Activated CD4-positive, CD25-positive, alpha-beta regulatory T cell (primary cell): ENCODE measurements at places on chromosomes 11 and 22.

- DNase-seq, result no peak
Measured at GRCh38 chr22:35411102-35411501, 11.2 kb downstream of the MCM5 start.

DNA sequence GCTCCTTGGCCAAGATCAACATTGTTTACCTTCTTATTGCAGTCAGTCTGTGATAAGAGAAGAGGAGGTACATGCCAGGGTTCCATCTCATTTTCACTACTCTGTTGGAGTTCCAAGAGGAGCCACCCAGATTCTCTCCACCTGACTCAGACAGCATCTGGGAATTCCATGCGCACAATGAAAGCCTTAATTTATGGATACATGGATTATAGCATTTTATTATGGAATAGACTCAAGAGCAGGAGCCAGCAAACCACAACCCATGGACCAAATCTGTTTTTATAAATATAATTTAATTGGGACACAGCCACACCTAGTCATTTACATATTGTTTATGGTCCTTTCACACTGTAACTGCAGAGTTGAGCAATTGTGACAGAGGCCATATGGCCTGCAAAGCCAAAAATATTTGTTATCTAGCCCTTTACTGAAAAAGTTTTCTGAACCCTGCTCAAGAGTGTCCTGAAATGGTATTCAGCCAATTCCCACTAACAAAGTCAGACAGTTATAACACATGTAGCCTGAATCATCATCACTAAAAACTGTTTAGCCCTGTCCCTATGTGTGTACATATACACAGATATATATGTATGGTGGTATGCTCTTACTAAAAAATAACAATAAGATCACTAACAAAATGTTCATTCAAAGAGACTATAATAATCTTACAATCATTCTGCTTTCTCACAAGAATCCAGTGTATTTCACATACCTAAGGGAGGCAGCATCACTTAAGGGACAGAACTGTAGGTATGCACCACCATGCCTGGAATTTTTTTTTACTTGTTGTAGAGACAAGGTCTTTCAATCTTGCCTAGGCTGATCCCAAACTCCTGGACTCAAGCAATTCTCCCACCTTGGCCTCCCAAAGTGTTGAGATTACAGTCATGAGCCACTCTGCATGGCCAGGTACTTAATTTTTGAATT lies 104.5 kb upstream of the TEAD1 start:
- DNase-seq, result no peak

GRCh38 chr11:56852131-56852530 lies 103.6 kb upstream of the OR9G4 start:
- DNase-seq, result no peak

DNA sequence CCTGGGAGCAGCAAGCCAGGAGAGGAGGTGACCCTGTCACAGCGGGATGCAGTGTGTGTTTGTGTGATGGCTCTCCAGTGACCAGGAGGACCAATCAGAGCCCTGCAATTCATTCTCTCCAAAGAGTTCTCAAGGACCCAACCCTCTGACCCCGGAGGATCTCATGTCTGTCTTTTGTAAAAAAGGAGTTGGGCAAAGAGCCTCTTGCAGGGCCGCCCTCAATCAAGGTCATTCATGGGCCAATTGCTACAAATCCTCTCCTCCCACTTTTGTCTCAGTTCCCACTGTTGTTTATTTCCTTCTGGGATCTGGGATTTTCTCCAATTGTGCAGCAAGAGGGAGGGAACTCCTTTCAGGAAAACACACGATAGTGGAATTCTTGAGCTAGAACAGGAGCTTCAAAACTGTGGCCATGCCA lies 4.0 kb downstream of the TECTA start:
- no peak for DNase-seq

DNA sequence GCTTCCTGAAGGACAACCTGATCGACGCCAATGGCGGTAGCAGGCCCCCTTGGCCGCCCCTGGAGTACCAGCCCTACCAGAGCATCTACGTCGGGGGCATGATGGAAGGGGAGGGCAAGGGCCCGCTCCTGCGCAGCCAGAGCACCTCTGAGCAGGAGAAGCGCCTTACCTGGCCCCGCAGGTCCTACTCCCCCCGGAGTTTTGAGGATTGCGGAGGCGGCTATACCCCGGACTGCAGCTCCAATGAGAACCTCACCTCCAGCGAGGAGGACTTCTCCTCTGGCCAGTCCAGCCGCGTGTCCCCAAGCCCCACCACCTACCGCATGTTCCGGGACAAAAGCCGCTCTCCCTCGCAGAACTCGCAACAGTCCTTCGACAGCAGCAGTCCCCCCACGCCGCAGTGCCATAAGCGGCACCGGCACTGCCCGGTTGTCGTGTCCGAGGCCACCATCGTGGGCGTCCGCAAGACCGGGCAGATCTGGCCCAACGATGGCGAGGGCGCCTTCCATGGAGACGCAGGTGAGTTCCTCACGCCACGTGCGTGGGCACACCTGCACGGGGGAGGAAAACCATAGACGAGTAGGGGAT lies 1.5 kb downstream of the BCR start:
- DNase-seq, result no peak

- DNase-seq, result no peak
Measured at GRCh38 chr11:90908074-90908473, 685.2 kb upstream of the CHORDC1 start.

DNA sequence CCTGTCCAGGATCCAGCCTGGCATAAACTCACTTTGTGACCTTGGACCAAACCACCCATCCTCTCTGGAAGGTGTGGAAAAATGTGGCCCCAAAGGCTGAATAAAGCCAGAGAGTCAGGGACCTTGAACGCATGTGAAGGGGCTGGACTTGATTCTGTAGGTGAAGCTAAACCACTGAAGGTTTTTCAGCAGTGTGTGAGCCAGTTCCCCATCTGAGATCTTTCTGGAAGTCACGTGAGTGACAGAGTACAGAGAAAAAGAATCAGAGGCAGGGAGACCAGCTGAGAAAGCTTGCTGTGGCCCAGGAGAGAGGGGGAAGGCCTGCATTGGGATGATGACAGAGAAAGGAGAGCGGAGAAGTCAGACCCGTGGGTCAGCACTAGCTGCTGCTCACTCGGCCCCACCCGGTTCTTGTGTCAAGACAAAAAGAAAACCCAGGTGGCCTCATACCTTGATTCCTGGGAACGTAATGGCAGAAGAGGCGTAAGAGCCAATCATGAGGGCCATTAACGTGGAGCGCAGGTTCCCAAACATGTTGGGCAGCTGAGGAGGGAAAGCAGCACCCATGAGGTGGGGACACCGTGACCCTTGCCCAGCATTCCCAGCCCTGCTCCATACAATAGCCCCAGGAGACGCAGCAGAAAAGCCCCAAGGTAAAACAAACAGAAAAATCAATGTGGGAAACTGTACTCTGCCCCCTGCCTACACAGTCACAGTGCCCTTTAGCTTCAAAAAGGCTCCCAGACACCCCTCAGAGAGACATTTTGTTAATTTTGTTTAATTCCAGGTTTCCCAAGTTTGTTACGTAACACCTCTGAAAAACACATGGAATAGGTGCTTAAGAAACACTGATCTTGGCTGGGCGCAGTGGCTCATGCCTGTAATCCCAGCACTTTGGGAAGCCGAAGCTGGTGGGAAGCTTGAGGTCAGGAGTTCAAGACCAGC lies 17.9 kb downstream of the SLC43A1 start:
- no peak for DNase-seq

- DNase-seq, result no peak
Measured at GRCh38 chr11:117501237-117501898, 173.7 kb downstream of the CEP164 start.

DNA sequence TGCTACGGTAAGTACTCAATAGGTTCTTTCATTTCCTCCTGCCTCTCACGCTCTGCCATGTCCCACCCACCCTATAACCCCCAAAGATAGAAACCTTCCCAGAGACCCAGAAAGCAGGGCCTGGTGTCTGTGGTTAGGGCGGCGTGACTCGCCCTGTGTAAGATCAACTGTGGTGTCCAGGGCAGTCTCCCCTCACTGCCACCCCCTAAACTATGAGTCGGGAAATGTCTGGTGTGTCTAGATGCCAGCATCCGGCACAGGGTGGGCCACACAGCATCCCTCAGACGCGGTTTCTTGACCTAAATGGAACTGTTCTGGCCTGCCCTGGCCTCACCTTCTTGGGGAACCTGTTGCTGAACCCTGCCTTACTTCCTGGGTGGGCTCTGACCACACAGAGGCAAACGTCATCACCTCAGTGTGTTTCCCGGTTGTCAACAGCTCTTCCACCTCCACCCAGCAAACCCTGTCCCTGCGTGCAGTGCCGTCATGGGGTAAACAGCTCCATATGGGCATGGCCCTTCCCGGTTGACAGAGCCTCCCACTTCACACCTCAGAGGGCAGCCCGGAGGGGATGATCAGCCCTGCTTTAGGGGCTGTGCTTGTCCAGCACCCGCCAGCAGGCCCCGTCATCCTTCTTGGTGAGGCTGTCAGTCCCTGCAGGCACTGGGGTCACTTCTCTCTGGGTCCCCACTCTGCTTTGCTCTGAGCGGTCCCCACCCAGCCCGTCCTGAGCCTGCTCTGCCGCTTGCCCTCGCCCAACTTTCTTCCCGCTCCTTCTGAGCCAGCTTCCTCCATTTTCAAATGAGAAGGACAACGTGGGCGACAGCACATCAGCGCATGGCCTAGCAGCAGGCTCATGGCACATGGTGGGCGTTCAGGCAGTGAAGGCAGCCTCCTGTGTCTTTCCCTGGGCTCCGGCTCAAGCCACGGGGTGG lies 6.0 kb downstream of the WNT11 start:
- no peak for DNase-seq

DNA sequence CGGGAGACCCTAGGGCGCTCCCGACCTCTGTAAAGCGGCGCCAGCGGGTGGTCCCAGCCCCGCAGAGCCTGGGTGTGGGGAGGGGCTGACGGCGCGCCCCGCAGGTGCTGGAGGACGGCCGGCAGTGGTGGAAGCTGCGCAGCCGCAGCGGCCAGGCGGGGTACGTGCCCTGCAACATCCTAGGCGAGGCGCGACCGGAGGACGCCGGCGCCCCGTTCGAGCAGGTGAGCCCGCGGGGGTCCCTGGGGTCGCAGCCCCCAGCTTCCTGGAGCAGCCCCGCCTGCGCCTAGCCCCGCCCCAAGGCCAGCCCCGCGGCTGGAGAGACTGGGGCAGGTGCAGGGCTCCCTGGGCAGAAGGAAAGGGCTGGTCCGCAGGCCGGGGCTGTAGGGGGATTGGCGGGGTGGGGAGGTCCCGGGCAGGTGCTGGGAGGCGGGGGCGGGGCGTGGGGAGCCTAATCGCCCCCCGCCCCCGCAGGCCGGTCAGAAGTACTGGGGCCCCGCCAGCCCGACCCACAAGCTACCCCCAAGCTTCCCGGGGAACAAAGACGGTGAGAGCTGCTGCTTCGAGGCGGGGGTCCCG lies 19.7 kb downstream of the EPS8L2 start:
- no peak for DNase-seq

DNA sequence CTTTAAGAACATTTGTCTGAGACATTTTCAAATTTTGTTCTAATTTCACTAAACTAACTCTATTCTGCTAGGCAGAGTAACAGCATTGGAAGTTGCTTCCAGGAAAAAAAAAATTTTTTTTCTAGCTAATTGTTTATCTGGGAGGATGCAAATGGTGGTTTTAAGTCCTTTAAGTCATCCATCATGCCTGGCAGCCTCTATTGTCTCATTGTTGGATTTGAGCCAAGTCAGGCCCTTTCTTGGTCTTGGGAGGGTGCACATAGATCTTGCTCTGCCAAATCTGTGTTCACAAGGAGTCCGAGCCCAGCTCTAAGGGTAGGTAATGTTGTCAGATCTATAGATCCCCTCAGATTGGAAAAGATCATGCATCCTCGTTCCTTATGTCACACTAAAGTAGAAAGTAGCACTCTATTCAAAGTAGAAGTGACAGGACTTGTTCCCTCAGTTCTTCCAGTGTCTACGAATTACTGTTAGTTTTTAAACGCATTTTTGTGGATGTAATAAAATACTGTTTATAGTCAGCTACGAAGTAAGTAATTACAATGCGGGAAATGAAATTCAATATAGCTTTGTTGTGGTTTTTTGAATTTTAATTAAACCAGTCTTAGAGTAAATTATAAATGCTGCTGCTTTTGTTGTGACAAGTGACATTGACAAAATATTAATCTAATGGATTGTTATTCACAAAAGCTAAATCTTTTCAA lies 166.0 kb upstream of the RASSF10 start:
- no peak for DNase-seq

GRCh38 chr11:1130276-1131032 lies 27.3 kb upstream of the MUC5AC start:
- DNase-seq, result no peak

GRCh38 chr22:47616396-47617020 lies 854.1 kb downstream of the TBC1D22A start:
- no peak for DNase-seq

GRCh38 chr11:115069599-115069998 lies 391.3 kb downstream of the NXPE2 start:
- DNase-seq, result no peak

DNA sequence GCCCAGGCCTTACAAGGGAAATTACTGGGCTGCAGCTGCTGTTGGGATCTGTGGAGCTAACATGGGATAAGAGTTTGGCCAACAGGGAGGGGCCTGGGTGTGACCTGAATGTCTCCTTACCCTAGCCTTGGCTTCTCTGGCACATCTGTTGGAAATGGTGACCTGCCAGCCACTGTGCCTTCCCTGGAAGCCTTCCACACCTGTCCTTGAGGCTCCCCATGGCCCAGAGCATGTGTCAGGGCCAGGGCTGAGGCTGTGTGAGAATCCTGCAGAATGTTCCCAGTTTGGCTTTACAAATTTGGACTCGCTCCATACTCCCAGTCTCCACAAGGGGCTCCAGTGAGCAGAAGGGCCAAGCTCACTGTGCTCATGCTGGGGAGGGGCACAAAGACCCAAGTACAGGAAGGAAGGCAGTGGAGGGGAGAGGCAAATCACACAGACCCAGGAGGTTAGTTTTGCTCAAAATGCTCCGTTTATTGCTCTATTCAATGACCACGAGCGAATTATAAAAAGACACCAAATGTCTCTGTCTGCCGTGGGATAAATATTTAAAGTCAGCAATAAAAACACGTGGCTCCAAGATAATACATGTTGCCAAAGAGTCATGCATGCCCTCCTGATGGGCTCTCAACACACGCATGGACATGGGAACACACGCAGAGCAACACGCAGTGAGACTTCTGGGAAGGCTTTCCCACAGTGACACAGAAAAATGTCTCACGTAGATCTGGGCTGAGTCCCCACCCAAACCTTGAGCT lies 1.7 kb upstream of the IGSF22 start:
- no peak for DNase-seq

DNA sequence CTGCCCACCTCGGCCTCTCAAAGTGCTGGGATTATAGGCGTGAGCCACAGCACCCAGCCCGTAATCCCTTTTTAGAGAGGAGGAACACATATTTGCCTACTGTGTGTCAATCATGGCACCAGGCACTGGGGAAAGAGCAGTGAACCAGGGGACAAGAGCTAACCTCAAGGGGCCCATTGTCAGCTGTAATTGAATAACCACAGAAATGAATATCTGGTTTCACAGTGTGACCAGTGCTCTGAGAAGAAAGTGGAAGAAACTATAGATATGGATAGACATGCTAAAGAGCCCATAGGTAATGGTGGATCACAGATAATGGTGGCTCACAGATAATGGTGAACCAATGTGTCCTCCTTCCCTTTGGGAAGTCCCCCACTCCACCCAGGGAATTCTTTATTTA lies 8.6 kb upstream of the KCTD14 start:
- no peak for DNase-seq

GRCh38 chr11:119300198-119300964 lies 16.5 kb downstream of the MCAM start:
- no peak for DNase-seq
